Airway epithelial cell (primary cell): ENCODE measurements at places on chromosomes 2 and 18. TPM values are rescaled to one million over a fixed set of nuclear protein-coding genes. Genes with fewer than 3 reads are reported as not detected.

Gene ECEL1
- not detected in 2 replicates for total RNA-seq

Gene PCARE
- not detected in 2 replicates for total RNA-seq

Gene SCYGR4
- not detected in 2 replicates for total RNA-seq

Gene ADCYAP1
- total RNA-seq, result not detected in 2 replicates

Gene SKOR2
- total RNA-seq, result not detected in 2 replicates

Gene GPR155
- 1.8 and 3.0 TPM in 2 replicates for total RNA-seq

Gene CCDC178
- total RNA-seq, result 0.98 TPM in 1 of 2 replicates, not detected in the other
